ENCODE measurements at places on chromosomes 4 and X.

DNA sequence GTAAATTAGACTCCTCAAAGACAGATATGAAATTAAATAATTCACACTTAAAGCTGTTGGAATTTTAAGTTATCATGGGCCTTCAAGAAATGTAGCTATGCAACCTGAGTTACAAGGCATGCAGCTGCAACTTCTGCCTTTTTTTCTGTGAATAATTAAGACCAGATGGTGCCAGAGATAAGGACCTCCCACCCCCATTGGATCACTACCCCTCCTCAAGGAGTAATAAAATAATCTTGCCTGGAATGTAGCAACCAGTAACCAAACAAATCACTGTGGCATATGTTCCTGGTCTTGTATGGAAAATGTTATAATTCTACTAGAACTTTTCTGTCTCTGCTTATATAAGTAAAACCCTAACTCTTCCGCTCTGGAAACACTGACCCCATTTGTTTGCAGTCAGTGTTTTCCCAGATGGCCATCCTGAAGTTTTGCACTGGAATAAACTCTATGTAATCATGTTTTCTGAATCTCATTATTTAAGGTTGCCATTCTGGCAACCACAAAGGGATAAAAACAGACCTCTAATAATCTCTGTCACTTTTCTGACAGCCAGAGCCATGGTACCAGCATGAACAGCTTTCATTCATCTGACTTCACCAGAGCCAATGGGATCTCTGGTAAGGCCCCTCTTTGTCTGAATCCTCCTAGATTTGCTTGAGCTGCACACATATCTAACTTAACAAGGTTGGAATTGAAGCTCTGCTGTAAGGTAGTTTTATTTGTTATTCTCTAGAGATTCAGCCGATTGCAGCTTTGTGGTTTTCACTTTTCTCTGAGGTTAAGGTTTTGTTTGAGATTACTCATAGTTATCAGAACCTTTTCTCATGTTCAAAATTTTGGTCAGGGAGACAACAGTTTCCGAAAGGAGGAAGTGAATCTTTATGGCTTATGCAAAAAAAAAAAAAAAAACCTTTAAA is 274.6 kb downstream of the NAF1 start:
- DNase-seq = no peak

DNA sequence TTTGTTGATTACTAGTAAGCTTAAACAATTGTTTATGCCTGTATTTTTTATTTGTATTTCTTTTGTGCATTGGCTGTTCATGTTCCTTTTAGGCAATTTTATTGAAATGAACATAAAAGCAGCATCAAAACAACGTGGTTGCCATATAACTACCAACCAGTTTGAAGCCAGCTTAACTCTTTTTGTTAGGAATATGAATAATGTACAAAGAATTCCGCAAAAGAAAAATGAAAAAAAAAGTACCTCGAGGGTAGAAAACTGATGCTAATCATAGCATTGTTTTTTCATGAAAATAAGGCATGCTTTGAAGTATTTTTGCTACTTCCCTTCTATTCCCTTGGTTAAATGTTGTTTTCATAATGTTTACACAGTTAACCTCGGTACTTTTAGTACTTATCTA is 1024.0 kb upstream of the SLIT2 start:
- no peak for DNase-seq

- DNase-seq = no peak
These were observed 12.3 kb upstream of the ALB start for GRCh38 chr4:73391774-73392173.

DNA sequence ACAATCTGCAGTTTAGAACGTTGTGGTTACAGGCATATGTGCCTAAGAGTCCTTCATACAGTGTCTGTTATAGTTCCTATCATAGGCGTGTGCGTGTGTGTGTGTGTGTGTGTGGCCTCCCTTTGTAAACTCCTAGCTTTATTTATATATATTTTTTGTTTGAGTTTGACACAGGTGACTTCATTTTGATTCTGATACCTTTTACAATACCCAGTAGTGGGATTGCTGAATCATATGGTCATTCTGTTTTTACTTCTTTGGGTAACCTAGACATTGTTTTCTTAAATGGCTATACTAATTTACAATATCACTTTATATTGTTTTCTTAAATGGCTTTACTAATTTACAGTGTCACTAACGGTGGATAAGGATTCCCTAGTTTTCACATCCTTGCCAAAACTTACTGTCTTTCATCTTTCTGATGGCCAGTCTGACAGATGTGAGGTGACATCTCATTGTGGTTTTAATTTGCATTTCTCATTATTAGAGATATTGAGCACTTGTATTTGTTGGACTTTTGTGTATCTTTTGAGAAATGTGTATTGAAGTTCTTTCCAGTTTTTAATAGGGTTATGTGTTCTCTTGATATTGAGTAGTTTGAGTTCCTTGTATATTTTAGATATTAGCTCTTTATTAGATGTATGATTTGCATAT is 211.1 kb upstream of the NUDT6 start:
- DNase-seq = no peak

DNA sequence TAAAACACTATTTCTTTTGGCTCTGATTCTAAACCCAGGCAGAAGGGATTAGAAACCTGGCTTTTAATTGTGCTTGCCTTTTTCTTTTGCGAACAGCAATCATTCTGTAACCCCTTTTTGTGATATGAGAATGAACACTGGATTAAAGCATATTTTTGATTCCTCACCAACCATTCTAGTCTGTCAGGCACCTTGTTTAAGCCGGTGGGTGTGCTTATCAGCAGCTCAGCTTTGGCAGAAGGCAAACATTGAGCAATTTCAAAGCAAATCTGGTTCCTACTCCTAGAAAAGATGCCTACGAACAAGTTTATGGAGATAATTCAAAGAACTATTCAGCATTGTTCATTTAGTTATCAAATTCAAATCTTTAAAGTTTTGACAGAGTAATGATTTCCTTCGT is 265.1 kb upstream of the FAM241A start:
- DNase-seq = no peak

GRCh38 chrX:119359618-119360382 is 39.3 kb upstream of the SLC25A43 start:
- DNase-seq = no peak

DNA sequence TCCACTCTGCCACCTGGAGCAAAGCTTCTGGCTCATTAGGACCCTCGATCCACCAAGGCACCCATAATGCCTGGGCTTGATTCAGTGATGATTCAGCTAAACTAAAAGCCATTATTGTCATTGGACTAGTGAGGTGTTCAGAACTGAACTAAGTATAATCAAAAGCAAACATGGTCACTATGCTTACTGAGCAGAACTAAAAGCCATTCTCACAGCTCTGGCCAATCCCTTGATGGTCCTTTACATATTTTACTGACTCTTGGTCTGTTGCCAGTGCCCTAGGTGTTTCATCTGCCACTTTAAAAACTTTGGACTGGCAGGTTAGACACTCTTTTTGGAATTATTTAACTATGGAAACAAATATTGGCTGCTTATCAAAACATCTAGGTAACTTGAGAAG is 703.5 kb downstream of the FAT4 start:
- no peak for DNase-seq

DNA sequence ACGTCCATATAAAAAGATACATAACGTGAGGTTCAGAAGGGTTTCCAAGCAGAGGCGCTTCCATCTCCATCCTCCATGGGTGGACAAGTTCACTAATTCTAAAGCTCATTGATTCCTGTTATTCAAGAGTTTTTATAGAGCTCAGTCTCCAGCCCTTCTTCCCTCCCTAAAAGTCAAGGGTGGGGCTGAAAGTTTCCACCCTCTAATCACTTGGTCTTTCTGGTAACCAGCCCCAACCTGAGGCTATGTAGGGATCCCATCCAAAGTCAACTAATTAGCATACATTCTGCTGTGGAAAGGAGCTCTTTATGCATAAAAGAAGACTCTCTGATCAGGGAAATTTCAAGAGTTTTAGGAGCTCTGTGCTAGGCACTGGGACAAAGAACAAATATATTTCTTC is 46.9 kb upstream of the VEGFC start:
- DNase-seq = no peak

- no peak for DNase-seq
These were observed 75.7 kb downstream of the FAM114A1 start for GRCh38 chr4:38943343-38943742.

GRCh38 chrX:94515009-94515408 is 841.0 kb downstream of the FAM133A start:
- no peak for DNase-seq

GRCh38 chrX:74370487-74370886 is 50.8 kb upstream of the SLC16A2 start:
- DNase-seq = no peak

DNA sequence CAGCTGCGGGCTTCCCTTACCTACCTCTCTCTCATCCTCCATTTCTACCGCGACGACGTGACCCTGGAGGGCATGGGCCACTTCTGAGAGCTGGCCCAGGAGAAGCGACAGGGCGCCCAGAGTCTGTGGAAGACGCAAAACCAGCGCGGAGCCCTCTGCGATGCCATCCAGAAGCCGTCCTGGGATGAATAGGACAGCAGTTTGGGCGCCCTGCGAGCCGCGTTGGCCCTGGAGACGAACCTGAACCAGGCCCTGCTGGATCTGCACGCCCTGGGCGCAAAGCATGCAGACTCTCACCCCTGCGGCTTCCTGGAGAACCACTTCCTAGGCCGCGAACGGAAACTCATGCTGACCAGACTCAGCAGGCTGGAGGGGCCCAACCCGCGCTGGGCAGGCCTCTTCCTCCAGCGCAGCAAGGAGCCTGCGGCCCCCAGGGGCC is 52.7 kb upstream of the TMPRSS11F start:
- DNase-seq = no peak

GRCh38 chr4:106032851-106033286 is 137.6 kb downstream of the NPNT start:
- no peak for DNase-seq

- no peak for DNase-seq
These were observed 521.8 kb upstream of the AGA start for GRCh38 chr4:177964061-177964460.

DNA sequence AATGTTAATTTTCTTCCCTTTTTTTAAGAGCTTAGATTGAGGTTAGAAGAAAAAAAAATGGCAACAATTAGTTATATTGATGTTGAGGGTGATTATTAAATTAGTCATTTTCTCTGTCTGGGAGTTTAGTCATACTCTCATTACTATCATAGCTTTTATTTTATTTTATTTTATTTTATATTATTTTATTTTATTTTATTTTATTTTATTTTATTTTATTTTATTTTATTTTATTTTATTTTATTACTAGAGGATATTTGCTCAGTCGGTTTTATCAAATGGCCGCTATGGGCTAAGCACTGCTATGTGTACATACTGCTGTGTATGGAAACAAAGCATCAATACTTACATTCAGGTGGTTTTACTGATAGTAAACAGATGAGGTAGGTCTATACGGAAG is 239.5 kb downstream of the RAPGEF2 start:
- DNase-seq = no peak

GRCh38 chrX:98939456-98939855 is 1470.6 kb downstream of the PCDH19 start:
- DNase-seq = no peak
